ENCODE measurements at places on chromosomes 7 and 10.

DNA sequence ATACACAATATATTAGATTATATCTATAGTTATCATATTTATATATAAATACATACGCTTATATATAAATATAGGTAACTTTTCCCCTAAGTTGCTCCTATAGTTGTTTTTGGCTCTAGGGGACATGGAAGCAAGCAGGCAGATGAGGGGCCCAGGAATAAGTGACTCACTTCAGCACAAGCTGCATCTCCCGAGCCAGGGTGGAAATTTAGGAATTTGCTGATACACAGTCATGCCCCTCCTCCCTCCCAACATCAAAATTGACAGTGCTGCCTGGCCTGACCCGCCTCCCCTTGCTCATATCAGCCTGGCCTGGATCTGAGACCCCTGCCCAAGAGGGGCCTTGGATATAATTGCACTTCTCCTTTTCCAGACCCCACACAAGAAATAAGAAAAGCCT is 33.8 kb downstream of the MKI67 start:
- no peak for DNase-seq

- no peak for DNase-seq
These were observed 8.1 kb downstream of the GNB2 start for GRCh38 chr7:100681491-100682227.

DNA sequence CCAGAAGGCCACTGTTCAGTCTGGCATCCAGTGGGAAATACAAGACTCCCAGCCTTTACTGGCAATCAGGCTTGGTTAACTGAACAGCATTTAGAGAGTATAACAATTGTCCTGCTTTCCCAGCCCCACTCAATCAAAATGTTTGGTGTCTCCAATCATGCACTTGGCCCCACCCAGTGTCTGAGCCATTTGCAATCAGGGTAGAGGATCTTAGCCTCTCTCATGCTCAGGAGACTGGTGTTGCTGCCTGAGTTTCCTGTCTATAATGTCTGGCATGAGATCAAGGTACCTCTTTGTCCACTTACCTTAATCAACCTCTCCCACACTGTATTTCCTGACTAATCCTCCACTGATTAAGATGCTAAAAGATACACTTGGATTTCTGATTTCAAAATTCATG is 290.2 kb upstream of the GHITM start:
- no peak for DNase-seq

DNA sequence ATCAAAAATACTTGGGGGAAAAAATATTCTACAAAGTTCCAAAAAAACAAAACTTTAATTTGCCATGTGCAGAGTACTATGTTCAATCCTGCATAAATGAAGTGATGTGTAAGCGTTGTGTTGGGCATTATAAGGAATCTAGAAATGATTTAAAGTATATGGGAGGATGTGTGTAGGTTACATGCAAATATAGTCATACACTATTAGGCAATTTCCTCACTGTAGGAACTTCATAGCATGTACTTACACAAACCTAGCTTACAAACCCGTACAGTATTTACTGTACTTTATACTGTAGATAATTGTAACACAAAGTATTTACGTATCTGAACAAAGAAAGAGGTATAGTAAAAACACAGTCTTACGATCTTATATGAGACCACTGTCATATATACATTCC is 72.3 kb downstream of the NRBF2 start:
- DNase-seq: no peak

DNA sequence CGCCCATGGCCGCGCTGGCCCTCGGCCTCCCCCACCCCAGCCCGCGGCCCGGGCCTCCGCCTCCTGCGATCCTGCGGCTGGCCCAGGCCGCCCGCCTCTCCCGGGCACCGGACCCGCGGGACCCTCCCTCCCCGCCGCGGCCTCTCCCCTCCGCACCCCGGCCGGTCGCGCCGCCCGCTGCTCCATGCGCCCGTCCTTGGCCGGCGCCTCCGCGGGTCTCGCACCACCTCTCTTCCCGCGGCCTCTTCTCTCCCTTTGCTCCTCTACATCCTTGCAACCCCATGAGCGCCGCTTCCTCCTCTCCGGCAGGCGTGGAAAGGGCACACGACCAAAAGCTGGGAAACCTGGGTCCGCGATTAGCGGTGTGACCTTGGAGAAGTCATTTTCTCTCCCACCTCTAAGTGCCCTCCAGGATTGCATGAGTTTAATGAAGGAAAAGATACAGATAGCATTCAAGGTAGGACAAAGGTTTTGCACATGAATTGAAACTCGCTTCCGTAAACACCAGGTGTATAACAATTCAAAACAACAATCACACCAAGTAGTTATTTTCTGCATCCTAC is 448 bp upstream of the SRPK2 start:
- DNase-seq: no peak
